ENCODE measurements at places on chromosomes 6 and 20.

DNA sequence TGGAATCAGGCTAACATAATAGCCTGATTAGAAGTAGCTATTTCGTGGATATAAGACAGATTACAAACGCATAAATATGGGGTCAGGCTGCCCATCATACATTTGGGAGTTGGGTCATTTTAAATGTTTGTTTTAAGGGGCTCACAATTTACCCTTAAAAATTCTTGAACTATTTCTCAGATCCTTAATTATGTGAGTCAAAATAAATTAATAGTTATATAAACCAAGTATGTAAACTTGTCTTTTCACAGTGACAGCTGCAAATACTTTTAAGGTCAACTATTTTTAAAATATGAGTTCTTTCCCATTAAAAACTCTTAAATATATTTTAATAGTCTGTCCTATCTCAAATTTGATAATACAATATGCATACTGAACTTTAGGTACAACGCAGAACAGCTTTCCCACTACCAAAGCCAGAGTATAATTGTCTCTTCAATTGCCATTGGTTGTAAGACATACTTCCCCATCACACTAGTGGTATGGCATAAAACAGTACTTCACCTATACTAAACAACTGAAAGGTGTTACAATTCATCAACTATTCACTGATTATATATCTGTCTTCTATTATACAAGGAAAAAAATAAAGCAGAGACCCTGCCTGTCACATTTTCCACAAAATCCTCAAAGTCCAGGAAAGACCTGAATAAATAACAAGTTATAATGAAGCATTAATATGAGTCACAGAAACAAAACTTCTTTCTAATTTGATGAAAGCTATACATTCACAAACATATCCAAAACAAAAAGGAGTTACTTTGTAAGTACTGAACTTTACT lies 80.8 kb upstream of the COL21A1 start:
- DNase-seq: no peak

GRCh38 chr6:18565231-18565630 lies 178.1 kb downstream of the RNF144B start:
- DNase-seq: no peak

- DNase-seq: no peak
Measured at GRCh38 chr6:53931086-53931485, 136.3 kb downstream of the LRRC1 start.

DNA sequence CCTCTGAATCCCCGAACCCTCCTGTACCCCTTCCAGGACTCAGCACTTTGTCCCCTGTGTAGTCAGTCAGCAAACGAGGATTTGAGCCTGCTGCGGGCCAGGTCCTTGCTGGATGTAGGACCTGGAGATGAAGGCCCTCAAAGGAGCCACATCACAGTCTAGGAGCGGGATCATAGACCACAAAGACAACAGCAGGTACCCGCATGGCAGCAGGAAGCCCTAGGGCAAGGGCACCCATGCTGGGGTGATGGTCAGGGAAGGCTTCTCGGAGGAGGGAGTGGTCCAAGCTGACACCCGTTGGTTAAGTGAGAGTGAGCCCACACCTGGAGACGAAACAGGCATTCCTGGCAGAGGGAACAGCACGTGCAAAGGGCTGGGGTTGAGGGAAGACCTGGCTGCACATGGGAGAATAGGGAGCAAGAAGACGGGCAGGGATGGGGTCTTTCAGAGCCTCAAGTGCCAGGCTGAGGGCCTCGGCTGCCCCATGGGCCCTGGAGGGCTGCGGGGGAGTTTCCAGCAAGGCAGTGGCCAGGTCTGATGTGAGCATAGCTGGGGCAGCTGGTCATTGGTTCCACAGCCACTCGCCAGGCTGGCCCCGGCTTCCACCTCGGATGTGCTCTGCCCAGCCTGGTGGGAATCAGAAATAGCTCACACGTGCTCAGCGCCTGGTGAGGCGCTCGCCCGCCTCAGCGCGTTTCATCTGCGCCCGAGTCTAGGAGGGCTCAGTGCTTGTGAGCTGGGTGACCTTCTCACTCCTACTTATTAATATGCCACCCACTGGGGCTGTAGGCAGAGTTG lies 15.0 kb downstream of the DLGAP4 start:
- DNase-seq: no peak

- DNase-seq: no peak
Measured at GRCh38 chr6:134166511-134167261, 114.3 kb upstream of the SLC2A12 start.

DNA sequence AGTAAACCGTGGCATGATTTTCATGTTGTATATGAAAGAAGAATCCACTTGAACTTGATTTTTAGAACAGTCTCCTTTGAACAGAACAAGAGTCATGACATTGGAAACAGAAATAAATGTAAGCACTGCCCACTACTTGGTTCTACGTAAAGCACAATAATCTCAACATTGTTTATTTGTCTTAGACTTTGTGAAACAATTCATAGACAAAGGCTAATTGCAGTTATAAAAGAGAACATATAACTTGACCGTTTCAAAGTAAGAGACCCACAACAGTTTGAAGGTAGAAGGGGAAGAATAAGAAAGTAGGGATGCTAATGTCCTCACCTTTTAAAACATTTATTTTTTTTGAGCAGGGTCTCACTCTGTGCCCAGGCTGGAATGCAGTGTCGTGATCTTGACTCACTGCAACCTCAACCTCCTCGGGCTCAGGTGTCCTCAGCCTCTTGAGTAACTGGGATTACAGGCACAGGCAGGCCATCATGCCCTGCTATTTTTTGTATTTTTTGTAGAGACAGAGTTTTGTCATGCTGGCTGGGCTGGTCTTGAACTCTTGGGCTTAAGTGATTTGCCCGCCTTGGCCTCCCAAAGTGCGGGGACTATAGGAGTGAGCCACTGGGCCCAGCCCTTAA lies 71.1 kb downstream of the POPDC3 start:
- DNase-seq: no peak

DNA sequence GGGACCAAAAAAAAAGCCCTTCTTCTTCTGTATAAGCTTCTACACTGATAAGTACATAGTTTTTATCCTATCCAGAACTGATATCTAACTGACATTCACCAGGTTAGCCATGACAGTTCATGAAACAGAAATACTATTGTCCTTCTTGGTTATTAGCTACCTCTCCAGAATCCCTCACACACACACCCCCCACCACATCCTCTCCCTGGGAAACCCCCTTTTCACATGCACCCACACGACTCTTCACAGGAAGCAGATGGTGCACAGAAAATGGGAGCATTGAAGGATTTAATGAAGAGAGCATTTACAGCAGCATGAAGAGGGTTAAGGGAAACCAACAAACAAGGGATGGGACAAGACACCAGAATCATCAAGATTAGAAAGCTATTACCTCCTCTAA lies 88.9 kb downstream of the FHL5 start:
- DNase-seq: no peak

DNA sequence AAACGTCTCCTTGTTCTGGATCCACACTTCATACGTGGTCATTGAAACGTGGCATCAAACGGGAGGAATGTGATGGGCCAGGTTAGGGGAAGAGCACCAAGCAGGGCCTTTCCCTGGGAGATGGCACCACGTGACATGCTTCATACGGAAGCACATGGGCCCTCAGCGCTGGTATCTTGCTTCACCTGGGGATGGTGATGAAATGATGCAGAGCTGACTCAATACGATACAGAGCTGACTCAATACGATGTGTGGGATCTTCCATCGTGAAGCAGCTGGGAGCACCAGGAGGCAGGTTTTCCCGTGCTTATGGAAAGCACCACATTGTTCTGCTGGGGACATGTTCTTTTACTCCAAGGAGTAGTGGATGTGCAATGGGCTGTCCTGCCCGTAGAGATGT lies 22.5 kb upstream of the TAGAP start:
- no peak for DNase-seq

GRCh38 chr6:167094820-167095637 lies 27.9 kb upstream of the CCR6 start:
- DNase-seq: no peak

- DNase-seq: no peak
Measured at GRCh38 chr6:149170564-149171452, 146.7 kb upstream of the TAB2 start.

GRCh38 chr6:158468666-158469065 lies 91.2 kb upstream of the TMEM181 start:
- DNase-seq: no peak

DNA sequence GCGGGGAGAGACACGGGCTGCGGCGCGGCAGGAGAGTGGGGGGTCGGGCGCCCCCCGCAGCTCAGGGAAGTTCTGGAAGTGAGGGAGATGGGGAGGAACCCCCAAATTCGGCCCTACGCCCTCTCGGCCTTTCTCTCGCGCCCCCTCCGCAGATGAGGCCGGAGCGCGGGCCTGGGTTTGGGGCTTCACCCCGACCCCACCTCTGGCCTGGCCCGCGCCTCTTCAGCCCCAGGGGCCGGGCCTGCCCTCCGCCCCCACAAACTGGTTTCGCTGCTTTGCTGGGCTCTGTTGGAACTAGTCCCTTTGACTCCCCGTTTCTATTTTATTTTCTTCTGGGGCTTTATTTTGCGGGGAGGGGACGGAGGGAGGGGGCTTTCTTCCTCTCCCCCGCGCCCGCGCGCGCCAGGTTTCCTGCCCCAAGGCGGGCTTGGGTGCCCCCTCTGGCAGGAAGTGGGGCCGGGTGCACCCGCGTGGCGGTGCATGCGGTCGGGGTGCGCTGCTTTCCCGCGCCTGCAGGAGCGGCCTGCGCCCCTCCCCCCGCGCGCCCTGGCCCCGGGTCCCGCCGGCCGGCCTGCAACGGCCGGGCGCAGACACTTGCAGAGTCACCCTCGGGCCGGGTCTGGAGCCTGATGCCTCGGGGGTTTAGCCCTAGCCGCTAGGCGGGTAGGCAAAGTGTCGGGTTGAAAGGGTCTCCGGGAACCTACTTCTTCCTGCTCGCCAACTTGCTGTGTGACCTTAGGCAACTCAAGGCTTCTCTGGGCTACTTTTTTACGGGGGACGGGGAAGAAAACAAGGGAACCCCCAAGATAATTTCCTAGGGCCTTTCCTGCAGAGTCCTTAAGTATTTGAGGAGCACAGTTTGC lies 1.3 kb downstream of the HMGA1 start:
- peak; percentile 45 for DNase-seq

GRCh38 chr6:48883116-48883515 lies 579.9 kb downstream of the MMUT start:
- DNase-seq: no peak

- DNase-seq: no peak
Measured at GRCh38 chr6:56268266-56268665, 20.9 kb upstream of the COL21A1 start.

- no peak for DNase-seq
Measured at GRCh38 chr20:44704551-44704971, 10.6 kb upstream of the CCN5 start.

DNA sequence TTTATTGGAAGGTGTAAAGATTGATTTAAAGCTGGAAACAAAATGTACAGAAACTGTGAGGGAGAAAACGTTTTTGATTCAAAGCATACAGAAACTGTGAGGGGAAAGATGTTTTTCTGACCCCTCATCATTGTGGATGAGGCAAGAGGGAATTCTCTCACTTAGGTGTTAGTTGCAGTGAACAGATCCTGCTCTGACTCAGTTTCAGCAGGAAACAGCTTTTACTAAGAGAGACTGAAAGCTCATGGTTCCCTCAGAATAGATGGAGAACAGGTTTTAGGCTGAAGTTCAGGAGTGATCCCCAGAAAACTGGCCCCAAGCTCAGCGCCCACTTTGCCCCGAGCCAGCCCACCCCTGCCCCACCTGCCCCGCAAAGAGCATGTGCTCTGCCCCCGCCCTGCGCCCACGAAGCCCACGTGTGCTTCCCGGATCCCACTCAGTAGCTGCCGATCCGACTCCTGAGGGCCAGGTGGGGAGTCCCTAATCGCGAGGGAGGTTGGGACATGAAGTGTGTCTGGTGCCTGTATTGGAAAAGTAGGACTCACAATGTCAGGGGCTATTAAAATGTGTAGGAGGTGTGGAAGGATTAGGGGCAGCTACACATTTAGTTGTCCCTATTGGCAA lies 41.2 kb downstream of the DUSP22 start:
- no peak for DNase-seq

GRCh38 chr20:24955045-24955444 lies 6.0 kb downstream of the CST7 start:
- DNase-seq: no peak

DNA sequence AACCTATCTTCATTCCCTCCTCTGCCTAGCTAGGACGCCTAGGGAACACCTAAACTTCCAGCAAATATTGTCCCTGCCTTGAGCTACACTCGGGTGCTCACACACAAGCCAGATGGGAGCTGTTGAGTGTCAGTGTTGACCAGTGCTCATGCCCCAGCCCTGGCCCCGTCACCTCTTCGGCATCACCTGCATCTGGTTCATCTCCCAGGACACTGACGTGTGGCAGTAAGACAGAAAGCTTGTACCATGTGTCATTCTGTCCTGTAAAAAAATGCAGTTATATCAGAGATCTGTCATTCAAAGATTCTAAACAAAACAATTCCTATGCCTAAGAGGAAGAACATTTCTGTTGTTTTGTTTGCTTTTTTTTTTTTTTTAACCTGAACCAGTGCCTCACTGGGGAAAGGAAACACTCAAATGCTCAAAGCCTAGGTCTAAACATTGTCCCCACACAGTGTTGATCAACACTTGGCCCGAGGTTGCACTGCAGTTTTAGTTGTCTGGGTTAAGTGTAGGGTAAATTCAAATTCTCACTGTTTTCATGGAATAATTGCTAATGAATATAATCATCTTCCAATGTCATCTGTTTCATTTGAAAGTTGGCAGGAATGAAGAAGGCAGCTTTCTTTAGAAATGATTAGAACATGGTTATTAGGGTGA lies 102.7 kb upstream of the SASH1 start:
- no peak for DNase-seq

DNA sequence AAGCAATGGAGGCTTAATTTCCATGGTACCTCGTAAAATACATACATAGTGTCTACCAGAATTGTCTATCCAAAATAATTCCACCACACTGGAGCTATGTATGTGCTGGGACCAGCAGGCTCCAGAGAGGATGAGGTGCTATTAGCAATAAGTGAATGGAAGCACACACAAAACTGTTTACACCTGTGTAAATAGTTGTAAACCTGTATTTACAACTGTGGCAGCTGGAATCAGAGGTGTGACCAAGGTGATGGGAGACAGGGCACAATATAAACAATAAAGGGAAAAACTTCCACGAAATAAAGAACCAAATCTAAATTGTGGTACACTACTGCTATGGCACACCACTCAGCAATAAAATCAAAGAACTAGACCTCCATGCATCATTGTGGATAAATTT lies 14.4 kb downstream of the RARS2 start:
- no peak for DNase-seq

- DNase-seq: no peak
Measured at GRCh38 chr6:16594849-16595248, 166.4 kb downstream of the ATXN1 start.

GRCh38 chr6:52610745-52611355 lies 34.0 kb upstream of the TRAM2 start:
- DNase-seq: no peak

DNA sequence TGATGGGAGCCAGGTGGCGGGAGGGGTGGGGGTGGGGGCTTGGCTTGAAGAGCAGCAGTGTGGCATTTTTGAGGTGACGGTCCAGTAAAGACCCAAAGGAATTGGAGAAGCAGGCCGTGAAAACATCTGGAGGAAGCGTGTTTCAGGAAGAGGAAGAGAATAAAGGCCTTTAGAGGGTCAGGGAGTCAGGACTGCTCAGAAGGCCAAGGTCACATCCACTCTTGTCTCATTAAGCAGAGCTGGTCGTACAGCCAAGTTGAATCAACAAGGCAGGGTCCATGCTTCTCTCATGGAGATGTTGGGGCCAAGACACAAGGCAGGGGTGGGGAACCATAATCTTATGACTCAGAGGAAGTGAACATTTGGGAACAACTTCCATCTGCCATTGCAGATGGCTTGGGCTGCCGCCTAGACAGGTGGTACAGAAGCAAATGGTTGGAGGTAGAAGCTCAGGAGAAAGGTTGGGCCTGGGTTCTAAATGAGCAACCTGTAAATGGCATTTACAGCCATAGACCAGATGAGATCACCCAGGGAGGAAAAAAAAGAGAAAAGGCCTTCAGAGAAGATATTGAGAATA lies 179.6 kb downstream of the TTLL2 start:
- DNase-seq: no peak

Data from activated CD8-positive, alpha-beta memory T cell treated with anti-CD3 and anti-CD28 coated beads for 4 hours (primary cell).